Fibroblast of skin of left quadriceps (primary cell): ENCODE measurements at places on chromosomes 16 and 17.

DNA sequence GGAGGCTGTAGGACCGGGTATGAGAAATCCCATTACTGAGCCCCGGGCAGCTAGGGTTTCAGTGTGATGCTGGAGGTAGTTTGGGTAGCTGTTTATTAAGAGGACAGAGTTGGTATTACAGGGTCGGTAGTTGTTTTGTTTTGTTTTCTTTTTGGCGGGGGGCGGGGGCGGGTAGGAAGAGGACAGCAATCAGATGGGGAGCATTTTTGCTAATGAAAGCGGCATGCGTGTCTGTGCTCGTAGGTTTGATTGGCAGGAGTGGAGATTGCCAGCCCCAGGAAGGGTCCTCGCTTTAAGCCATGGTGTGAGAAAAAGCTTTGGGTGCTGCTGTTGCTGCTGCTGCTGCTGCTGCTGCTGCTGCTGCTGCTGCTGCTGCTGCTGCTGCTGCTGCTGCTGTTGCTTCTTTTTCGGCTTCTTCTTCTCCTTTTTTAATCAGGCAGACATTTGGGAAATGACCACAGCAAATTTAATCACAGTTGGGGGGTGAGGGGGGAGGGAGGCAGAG, 498.5 kb upstream of the ZFHX3 start:
- no peak for DNase-seq

GRCh38 chr17:31935512-31935911, 1.3 kb upstream of the SUZ12 start:
- DNase-seq = no peak

GRCh38 chr16:53605356-53605755, 98.3 kb downstream of the RPGRIP1L start:
- no peak for DNase-seq

GRCh38 chr16:14002416-14002990, 68.6 kb upstream of the MRTFB start:
- DNase-seq = no peak

DNA sequence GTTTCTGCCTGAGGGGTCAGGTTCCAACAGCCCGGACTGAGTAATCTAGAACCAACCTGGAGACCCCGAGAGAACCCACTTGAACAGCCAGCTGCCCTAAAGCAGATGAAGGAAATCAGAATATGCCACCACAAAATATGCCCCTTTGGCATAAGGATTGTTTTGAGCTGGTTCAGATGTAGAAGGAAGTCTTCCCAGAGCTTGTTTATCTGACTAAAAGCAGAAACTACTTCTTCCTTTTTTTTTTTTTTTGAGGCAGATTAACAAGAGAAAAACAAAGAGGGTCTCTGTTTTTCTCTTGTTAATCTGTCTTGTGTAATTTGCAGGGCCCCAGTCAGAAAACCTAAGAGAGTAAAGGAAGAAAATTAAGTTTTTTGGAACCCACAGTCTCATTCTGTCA, 53.0 kb downstream of the PECAM1 start:
- no peak for DNase-seq

DNA sequence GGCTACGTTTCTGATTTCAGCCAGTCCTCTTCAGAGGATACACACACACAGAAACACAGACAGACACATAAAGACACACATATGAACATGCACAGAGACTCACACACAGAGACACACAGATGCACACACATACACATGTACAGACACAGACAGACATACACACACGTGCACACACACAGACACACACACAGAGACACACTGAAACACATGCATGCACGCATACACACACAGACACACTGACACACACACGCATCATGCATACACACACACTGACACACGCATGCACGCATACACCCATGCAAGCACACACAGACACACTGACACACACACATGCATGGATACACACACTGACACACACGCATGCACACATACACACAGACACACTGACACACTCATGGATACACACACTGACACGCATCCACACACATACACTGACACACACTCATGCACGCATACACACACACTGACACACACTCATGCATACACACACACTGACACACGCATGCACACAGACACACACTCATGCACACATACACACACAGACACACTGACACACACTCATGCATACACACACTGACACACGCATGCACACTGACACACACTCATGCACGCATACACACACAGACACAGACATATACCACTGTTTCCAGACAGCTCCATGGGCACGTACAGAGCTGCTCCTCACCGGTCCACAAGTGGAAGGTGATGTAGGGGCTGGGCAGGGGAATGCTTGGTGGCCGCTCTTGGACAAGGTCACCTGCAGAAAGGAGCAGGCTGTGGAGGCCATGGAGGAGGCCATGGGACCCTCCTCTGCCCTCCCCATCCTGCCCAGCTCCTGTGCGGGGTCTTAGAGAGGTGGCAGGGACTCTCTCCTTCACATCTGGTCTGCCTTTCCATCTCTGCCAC, 30.1 kb upstream of the MFSD6L start:
- no peak for DNase-seq

DNA sequence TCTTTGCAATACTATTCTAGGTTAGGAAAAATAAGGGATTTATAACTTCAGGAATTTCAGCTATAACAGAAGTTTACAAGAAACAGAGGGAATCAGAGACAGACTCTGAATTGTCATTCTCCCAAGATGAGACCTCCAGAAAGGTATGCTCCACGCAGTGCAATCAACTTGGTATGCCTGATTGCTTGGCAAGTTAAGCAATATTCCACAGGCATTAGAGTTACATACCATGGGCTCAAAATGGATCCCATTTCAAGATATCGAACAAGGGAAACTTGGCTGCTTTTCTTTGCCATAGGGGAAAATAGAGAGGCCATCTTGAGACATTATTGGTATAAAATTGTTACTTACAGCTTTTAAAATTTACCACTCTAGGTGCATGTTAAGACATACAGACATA, 615.6 kb upstream of the SOX9 start:
- peak; percentile 60 for DNase-seq

- no peak for DNase-seq
Measured at GRCh38 chr17:81508639-81509206, 3.9 kb downstream of the ACTG1 start.

GRCh38 chr16:50474138-50474537, 74.1 kb upstream of the NKD1 start:
- DNase-seq = no peak

DNA sequence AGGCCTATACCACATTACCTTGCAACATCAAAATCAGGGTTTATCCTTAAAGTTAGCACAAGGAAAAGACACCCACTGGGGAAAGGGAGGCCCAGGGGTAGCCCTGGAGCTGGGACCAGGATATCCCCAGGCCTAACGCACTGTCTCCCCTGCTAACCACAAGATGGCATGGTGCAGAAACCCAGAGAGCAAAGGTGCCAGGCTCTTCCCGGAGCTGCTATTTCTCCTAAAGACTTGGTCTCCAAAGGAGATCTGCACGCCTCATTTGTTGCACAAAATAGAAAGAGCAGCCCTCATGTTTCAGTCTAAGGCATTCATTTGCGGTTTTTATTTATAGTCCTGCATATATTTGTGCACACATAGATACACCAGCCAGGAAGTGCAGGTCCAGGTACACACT, 408.6 kb downstream of the SOX9 start:
- DNase-seq = no peak

DNA sequence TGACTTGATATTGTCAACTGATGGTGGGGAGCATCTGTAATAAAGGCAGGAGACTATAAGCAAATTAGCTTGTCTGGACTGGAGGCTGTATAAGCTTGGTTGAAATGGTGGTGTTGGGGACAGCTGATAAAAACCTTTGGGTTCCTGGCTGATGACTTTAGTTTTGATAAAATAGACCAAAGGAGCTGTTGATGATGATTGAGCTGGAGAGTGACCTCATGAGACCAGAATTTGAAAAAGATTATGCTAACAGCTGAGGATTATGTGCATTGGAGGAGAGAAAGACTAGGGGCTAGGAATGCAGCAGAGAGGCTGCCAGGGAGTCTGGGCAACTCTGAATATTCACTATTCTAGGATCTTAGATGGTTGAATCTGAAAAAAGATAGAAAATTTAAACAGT, 8.7 kb upstream of the CDC27 start:
- no peak for DNase-seq

GRCh38 chr16:52584354-52585320, 37.7 kb upstream of the TOX3 start:
- DNase-seq = no peak

- DNase-seq = no peak
Measured at GRCh38 chr17:55314061-55314783, 49.5 kb downstream of the HLF start.

- no peak for DNase-seq
Measured at GRCh38 chr17:12512694-12513355, 152.9 kb upstream of the MYOCD start.

GRCh38 chr16:10297341-10298006, 88.4 kb upstream of the ATF7IP2 start:
- no peak for DNase-seq

- no peak for DNase-seq
Measured at GRCh38 chr17:46741122-46741730, 77.3 kb downstream of the WNT3 start.
